ENCODE measurements at places on chromosomes 2 and 18.
A peak's percentile ranks its signal among the peaks of the same experiment; 100 is the strongest.

DNA sequence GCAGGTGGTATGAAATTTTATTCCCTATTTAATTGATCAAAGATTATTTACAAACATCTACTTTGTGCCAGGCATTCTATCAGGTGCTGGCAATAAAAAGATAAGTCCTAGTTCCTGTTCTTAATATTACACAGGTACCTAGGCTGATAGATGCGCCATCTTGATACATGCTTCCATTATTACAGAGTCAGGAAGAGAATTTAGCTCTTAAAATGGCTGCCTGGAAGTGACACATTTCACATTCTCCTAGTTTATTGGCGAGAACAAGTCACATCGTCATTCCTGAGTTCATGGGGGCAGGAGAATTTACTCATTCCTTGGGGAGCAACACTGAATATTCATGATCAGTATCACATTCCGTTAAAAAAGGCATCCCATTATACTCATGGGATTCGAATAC is 1.1 kb upstream of the DARS1 start:
- no peak for DNase-seq

DNA sequence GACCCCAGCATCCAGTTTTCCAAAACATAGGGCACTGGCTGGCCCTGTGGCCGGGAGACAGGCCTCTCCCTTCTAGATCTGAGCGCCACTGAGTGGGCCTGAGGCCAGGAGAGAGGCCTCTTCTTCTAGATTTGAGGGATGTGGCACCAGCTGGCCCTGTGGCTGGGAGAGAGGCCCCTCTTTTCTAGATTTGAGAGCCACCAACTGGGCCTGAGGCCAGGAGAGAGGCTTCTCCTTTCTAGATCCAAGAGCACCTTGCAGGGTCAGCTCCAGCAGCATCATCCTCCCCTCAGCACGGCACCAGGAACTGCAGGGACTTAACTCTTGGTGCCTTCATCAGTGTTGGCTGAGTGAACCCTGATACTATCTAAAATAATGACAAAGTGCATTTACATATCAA is 114.3 kb upstream of the ALKAL2 start:
- no peak for DNase-seq

GRCh38 chr2:236554629-236555282 is 14.9 kb upstream of the ACKR3 start:
- no peak for DNase-seq

DNA sequence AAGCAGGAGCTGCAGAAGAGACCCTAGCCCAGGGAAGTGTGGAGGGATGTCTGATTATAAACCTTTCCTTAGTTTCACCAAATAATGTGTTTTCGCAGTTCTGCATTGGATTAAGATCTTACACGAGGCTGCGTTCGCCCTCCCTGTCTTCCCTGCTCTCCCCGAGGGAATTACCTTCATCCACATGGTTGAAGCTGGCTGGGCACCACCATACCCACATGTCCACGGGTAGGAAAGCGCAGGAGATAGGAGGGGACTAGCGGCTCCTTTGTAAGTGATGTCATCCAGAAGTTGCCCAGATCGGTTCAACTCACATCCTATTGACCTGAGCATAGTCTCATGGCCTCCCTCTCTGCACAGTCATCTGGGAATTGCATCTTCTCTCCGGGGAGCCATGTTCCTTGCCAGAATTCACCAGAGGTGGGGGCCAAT is 1.1 kb downstream of the TTL start:
- DNase-seq, result no peak

- DNase-seq, result no peak
Measured at GRCh38 chr18:39389800-39390379, 1824.3 kb upstream of the CELF4 start.

DNA sequence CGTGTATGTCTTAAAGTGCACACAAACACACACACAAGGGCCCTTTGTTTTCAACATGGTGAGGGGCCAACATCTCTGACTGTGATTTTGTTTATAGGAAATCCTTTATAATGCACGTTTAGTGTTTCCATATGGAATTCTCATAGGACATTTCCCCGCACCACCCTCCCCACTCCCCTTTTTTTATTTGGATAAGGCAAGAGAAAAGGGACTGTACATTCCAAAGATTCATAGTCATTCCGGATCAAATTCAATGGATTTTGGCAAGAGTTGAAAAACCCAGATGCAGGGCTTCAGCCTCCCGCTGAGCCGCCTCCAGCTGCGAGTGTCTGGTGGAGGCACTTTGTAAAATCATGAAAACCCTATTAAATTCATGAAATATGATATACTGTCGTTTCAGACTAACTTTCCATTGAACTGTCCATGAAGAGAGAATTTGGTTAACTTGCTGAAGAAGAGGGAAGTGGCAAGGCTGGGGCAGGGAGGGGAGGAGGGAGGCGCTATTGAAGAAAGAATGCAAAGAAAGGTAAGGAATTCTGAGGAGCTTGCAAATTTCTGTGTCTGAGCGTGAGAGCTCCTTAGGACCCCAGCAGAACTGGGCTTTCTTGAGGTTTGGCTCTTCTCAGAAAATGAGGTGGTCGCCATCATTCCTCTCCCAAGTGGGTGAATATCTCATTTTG is 25.8 kb upstream of the SLC14A2 start:
- peak; percentile 87 for DNase-seq

DNA sequence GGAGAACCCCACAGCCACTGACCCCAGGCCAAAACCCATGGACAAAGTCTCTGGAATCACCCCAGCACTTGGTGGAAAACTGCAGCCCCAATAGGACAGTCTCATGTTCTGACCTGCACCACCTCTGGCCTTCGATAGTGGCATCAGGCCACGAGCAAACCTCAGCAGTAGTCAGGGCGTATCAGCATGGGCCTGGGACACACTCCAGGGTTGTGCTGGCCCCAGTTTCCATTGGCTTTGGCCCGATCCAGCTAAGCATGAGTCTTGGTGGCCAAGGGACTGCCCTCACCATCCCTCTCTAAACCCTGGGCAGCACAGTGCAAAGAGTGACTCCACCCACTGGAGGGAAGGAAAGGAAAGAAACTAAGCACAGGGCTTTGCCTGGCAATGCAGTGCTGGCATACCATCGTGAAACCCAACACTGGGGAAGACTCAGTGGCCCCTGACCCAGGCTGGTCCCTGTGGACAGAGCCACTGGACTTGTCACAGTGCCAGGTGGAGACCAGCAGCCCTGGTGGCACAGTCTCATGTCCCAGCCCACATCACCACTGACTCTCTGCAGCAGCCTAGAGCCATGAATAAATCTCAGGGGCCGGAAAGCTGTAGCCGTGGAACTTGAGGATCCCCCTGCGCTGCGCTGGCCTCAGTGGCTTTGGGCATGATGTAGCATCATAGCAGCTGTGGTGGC is 46.3 kb downstream of the ZNF519 start:
- no peak for DNase-seq
